Right lung (tissue), 10 donors: ENCODE measurements at places on chromosomes 12 and 14.

DNA sequence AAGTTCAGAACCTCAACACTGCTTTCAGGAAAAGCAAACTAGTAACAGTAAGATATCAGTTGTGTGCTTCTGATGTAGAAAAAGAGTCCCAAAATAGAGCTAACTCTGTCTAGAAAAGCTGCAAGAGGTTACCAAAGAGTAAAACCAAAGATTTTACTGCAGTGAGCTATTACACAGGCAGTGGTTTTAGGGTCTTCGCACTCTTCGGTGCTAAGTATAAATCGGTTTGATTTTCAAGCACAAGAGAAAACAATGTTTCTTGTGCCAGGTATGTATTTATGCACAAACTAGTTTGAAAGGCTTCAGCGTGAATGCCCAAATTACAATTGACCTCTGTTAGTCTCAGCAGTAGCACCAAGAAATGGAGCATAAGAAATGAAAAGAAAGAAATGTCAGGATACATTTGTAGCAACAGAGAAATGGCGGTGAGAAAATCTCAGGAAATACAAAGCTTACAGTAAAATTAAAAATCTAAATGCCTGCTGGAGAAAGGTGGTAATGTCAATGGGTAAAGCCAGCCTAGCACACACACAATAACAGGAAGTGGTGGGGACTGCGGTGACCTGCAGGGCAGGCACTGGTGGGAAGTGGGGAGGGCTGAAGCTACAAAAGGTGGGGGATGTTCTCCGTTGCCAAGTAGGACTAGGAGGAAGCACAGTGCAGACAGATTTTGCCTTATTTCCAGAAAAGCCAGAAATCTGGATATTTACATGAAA lies 18.0 kb upstream of the DYRK2 start:
- DNase-seq = no peak

GRCh38 chr12:24808651-24809050 lies 140.2 kb downstream of the BCAT1 start:
- no peak for DNase-seq

DNA sequence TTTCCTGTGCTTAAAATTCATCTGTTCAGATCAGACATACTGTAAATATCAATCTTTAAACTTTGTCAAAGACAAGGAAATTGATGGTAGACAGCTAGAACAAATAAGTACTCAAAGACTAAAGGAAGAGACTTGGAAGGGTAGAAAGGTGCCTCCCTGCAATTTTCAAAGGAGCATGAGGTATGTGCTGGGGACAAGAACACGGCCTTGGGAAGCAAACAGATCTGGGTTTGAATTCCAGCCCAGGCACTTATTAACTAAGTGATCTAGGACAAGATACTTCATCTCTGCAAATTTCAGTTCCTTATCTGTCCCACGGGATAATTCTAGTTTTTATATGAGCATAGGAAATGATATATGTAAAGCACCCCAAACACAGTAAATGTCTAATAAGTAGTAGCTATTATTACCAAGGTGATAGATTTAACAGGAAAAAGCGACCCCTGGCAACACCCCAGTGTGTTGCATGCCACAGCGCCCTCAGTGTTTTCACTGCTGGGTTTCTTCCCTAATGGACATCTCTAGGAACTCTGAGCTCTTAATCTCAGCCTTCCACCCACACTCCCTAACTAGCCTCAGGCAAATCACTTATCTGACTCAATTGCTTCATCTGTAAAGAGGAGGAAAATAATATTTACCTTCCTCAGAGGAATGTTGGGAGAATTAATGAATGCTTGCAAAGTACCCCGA lies 44.7 kb upstream of the BMP4 start:
- no peak for DNase-seq

GRCh38 chr12:6222078-6222654 lies 22.0 kb downstream of the CD9 start:
- no peak for DNase-seq

DNA sequence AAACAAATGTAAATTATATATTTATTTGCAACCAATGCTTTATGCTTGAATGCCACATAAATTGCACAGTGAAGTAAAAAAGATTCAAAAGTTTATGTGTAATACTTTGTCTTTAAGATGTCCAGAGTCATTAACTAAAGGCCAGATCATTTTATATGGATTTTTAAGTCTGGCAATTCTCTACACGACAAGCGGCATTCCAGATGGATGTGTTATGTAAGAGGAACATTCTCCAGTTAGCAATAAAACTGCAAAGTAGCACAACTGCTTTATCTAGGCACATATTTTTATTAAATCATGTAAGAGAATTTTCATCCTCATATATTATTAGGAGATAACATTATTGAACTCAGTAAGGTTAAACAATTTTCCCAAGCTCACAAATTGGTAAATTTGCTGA lies 1717.7 kb upstream of the SEL1L start:
- no peak for DNase-seq

DNA sequence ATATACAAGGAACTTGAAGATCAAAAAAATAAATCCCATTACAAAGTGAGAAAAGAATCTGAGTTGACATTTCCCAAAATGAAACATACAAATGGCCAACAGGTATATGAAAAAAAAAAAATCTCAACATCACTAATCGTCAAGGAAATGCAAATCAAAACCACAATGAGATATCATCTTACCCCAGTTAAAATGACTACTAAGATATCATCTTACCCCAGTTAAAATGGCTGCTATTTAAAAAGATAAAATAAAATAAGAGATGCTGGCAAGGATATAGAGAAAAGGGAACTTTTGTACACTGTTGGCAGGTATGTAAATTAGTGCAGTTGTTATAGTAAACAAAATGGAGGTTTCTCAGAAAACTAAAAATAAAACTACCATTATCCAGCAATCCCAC lies 44.4 kb downstream of the PLEKHG7 start:
- no peak for DNase-seq
